ENCODE measurements at places on chromosomes 12 and 14. TPM values are rescaled to one million over a fixed set of nuclear protein-coding genes. Genes with fewer than 3 reads are reported as not detected.
A peak's percentile ranks its signal among the peaks of the same experiment; 100 is the strongest.

Gene TEX52
- total RNA-seq = not detected

DNA sequence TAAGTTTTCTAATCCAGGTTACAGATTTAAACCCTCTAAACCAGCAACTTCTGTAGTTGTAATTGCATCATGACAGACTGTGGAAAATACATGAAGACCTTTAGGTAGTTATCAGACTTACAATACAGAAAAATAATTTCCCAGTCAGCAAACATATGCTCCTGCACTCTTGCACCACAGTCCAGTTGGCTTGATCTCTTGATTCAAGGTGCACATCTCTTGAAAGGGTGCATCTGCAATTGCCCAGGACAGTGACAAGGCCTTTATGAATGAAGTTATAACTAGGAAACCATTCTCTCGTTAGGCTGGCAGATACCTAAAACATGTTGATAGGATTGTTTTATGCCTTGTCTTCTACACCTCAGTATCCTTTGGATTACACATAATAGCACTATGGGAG is 7.6 kb downstream of the PIWIL1 start:
- no peak for DNase-seq

DNA sequence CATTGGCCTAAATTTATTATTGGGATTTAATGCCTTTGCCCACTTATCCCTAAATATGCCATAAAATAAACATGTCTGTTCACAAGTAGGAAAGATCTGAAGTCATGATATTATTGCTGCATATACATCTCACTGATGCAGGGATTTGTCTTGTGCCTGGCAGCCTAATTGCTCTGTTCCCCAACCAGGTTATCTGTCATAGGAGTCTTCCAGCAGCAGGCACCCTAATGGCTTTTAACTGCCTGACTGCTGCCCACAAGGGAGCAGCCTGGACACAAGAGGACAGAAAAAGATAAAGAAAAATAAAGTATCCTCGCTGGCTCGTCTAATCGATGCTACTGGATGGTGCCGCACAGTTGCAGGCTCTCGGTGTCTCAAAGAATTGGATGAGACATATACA is 337.6 kb upstream of the FAR2 start:
- DNase-seq = no peak

Gene CRACR2A
- 6.1 TPM for total RNA-seq

GRCh38 chr12:67649570-67650387 is 1.2 kb downstream of the DYRK2 start:
- peak; percentile 85 for DNase-seq

- DNase-seq = no peak
These were observed 265.5 kb upstream of the PRKD1 start for GRCh38 chr14:30193101-30193500.

- peak; percentile 24 for DNase-seq
These were observed 41.2 kb upstream of the SLC2A13 start for GRCh38 chr12:40146800-40147797.

Gene EFCAB11
- 8.9 TPM for total RNA-seq

DNA sequence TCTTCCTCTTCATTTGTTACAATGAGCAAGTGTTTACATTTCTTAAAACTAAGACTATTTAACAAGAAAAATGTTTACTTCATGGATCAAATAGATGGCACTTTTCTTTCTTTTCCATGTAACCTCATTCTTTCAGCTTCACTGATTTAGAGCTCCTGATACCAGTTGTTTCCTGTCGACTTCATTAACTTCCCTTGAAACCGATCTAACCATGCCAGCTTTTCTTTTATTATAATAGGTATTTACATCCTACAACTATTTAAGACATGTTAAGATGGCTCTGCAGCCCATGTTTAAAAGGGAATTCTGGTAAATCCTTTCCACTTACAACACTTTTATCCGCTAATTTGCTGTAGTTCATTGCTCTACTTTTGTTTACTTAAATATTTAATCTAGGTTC is 107.3 kb upstream of the DCN start:
- no peak for DNase-seq

Gene P2RX2
- 0.19 TPM for total RNA-seq

DNA sequence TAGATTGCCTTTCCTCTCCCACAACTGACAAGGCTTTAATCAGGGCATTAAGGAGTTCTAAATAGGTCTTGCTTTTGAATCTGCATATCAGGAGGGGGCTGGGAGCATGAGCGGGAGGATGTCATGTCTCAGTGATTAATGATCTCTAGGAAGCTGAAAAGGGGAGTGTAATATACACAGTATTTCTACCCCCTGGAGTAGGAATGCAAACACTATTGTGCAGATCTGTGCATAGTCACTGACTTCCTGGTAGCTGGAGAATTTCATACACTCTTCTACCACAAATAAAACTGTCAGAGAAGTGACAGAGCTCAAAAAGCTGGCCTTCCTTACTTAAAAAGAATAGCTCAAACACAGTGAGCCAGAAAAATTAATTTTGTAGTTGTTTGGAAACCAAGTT is 65.8 kb downstream of the RIC8B start:
- DNase-seq = peak; percentile 65

Gene TPPP2
- total RNA-seq = not detected

DNA sequence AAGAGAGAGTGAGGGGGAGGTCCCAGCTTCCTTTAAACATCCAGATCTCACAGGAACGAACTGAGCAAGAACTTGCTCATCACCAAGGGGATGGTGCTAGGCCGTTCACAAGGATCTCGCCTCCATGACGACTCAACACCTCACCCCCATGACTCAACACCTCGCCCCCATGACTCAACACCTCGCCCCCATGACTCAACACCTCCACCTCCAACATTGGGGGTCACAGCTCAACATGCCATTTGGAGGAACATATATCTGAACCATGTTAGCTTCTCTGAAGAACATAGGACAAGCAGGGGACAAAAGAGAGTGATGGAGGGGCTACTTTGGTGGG is 66.0 kb upstream of the LHX5 start:
- DNase-seq = no peak

Gene LAG3
- total RNA-seq = 1.3 TPM

- DNase-seq = peak; percentile 29
These were observed 1731.5 kb upstream of the FLRT2 start for GRCh38 chr14:83798421-83798820.

Gene OTX2
- total RNA-seq = not detected

DNA sequence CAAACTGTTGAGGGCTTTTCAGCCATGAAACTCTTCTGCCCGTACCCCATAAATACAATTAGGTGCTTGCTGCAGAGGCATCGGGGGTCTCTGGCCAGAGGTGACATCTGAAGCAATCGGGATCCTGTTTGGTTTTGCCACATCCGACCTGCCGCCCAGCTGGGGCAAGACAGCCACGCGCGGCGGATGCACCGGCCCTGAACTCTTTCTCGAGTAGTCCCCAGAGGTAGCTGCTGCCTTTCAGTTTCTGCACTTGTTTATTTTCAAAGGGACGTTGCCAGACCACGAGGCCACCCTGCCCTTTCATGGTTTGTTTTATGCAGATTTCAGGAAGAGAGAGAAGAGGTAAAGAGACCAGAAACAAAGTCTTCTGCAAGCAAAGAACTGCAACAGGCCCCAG is 10.6 kb upstream of the MLXIP start:
- DNase-seq = no peak

GRCh38 chr12:2198005-2198501 is 145.3 kb downstream of the CACNA1C start:
- no peak for DNase-seq

Gene INHBE
- total RNA-seq = 0.19 TPM

DNA sequence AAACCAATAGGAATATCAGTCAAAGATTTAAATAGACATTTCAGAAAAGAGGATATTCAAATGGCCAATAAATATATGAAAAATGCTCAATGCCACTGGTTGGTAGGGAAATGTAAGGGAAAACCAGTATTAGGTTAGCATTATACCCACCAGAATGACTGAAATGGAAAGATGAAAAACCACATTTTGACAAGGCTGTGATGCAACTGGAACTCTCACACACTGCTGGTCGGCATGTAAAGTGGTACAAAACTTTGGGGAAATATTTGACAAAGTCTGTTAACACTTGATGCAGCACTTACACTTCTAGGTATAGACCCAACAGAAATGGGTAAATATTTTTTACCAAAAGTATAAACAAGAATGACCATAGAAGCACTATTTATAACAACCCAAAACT is 163.2 kb upstream of the C14orf180 start:
- no peak for DNase-seq

DNA sequence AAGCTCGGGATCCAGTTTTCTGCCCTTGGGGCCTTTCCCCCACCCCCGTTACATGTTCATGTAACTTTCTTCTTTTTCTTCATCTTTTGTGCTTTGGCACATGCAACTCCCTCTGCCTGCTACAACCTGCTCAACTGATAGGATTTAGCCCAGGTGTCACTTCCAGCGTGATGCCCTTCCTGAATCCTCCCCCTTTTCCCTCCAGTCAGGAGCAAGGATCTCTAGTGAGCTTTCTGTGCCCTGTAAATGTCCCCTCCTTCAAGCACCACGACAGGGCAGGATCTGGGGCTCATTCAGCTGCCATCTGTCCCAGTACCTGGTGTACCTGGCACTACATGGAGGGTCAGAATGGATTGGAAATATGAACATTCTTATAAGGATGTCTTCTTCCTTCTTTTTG is 15.3 kb downstream of the PELI2 start:
- DNase-seq = no peak

- DNase-seq = no peak
These were observed 839 bp downstream of the CLEC9A start for GRCh38 chr12:10031321-10031720.

GRCh38 chr14:95134304-95134933 is 22.9 kb downstream of the DICER1 start:
- DNase-seq = no peak

Measured in kidney (tissue), 22 donors.